Activated CD8-positive, alpha-beta memory T cell treated with anti-CD3 and anti-CD28 coated beads for 36 hours (primary cell): ENCODE measurements at places on chromosomes 7 and 10. TPM values are rescaled to one million over a fixed set of nuclear protein-coding genes. Genes with fewer than 3 reads are reported as not detected.

Gene LIPN
- not detected for total RNA-seq

Gene LEP
- total RNA-seq: not detected

Gene CPXM2
- not detected for total RNA-seq

Gene OR6B1
- total RNA-seq: not detected

Gene CALML3
- not detected for total RNA-seq

Gene HOXA7
- not detected for total RNA-seq

Gene YWHAG
- total RNA-seq: 174 TPM

Gene GIMAP7
- total RNA-seq: 19.2 TPM
